ENCODE measurements at places on chromosomes 2 and 18. TPM values are rescaled to one million over a fixed set of nuclear protein-coding genes. Genes with fewer than 3 reads are reported as not detected.

The STRN gene
- total RNA-seq = 10.5 TPM

The AQP12B gene
- not detected for total RNA-seq

The AGAP1 gene
- 6.5 TPM for total RNA-seq

The COL4A4 gene
- total RNA-seq = under 0.01 TPM

The SERPINB11 gene
- not detected for total RNA-seq

The CNTNAP5 gene
- total RNA-seq = not detected

The TUBA3E gene
- not detected for total RNA-seq

The CACNB4 gene
- 0.08 TPM for total RNA-seq

The C2orf78 gene
- total RNA-seq = not detected

The EFR3B gene
- 0.55 TPM for total RNA-seq

The ZSCAN30 gene
- total RNA-seq = 10.2 TPM

The XDH gene
- total RNA-seq = 87.8 TPM

The RTP5 gene
- total RNA-seq = not detected

Measured in hair follicular keratinocyte (primary cell).